MCF 10A (cell line): ENCODE measurements at places on chromosomes 16 and 17.

- DNase-seq = no peak
These were observed 174.6 kb downstream of the AATF start for GRCh38 chr17:37123386-37123785.

GRCh38 chr16:8262299-8262698, 328.0 kb downstream of the TMEM114 start:
- no peak for DNase-seq

DNA sequence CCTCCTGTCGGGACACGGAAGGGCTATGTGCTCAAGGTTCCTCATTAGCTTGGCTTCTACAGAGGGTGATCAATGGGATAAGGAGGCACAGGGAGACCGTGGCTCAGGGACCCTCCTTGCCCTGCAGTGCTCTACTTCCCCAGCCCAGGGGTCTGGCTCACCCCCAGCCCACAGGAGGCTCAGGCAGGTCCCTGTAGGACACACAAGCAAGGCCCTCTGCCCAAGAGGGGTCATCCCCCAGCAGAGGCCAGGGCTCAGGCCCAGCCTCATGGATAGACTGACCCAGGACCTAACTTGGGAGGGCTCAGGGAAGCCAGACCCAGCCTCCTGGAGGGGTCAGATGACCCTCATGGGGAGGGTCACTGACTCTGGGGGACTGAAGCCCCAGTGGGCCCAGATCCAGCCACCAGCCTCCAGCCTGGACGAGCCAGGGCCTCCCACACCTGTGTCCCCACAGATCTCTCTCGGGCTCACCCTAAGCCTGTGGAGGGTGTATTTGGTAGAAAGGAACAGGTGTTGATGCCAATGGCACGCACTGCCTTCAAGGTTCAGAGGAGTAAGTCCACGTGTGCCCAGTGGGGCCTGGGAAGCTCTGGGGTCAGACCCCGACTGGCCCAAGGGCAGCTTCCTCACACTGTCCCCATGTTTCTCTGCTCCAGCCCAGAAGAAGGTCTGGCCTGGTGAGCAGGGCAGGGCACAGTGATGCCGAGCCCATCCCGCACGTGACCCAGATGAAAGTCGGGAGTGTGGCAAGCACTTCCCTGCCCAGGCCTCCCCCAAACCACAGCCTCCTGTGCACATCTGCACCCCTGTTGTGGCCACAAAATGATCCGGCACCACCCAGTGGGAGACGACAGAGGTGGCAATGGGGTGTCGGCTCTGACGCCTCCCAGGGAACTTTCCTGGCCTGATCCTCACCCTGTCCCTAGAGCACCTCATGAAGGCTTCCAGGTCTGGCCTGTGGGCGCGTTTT, 10.9 kb upstream of the KRTAP17-1 start:
- DNase-seq = no peak

- DNase-seq = no peak
These were observed 43.6 kb downstream of the RPA1 start for GRCh38 chr17:1873418-1873817.

DNA sequence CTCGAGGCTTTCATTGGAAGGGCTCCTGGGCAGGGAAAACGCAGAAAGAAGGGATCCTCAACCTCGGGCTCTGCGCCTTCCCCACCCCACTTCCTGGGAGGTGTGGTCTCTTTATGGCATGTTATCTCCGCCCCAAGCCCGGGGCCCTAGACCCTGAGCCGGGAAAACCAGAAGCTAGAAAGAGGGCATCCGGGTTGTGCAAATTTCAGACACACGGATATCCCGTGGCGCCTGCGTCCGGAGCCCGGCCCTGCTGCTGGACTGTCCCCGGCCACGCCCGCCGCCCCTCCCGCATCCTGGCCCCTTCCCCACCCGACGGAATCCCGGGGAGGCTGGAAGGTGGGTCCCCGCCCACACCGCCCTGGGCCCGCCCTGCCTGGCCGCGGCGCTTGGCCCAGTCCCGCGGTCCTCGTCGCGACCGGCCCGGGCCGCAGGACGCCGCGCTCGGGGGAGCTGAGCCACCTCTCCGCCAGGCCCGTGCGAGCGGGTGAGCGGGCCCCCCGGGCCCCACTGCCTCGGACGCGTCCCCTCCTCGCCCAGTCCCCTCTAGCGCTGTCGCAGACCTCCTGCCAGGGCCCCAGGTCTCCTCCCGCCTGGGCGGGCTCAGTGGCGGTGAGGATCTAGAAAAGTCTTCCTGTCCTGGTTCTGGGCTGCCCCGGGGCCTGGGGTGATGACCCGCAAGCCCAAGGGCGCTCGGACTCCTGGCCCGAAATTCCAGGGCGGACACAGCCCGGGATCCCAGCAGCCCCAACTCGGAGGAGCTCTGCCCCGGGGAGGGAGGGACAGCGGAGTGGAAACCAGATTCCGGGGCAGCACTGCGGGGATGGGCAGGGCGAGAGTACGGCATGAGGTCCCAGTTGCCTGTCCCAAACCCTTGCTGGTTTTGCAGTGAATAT, at the start of gene SLC16A5:
TSS of gene SLC16A5 (plus strand) at position 397 of the 896 bp plus-strand sequence. CDS start 5,683 bp downstream, outside the sequence.
- DNase-seq = peak; percentile 95

DNA sequence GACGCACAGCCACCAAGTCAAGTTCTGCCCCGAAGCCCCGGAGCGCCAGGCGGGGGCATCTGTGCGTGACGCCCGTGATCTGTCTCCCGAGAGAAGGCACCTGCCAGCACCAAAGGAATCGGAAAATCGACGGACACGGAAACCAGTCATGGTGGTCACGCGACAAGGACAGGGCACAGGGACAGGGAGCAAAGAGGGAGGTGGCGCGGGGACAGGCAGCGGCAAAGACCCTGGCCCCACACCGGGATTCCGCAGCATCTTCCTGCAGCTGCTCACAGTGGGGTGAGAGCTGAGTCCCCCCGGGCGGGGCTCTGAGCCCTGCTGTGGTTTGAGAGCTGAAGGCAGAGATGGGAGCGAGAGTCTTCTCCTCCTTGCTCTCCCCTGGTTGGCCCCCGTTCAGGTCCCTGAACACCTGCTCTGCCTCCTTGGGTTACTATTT, 56.4 kb downstream of the ABR start:
- no peak for DNase-seq
